ENCODE measurements at places on chromosomes 11 and 22.

GRCh38 chr11:111582163-111582562 lies 20.1 kb upstream of the SIK2 start:
- no peak for DNase-seq

- no peak for DNase-seq
Observed at GRCh38 chr11:21104641-21105040, 435.3 kb downstream of the NELL1 start.

DNA sequence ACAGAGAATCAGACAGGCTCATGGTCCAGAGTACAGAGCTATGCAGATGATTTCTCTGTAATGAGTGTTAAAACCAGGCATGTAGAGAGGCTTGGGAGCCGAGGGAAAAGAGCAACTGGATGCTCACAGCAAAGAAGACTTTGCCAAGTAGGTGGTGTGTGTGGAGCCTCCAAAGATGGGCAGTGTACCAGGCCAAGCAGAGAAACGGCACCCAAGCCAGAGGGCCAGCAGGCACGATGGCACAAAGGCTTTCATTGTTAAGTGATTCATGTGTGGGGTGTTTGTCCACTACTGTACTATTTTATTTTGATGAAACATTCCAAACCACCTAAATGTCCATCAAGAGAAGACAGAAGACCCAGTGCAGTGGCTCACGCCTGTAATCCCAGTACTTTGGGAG lies 11.1 kb downstream of the RANGAP1 start:
- DNase-seq, result no peak

- DNase-seq, result no peak
Observed at GRCh38 chr11:107566569-107566968, 1.0 kb upstream of the ALKBH8 start.

GRCh38 chr11:130782361-130783222 lies 133.7 kb downstream of the SNX19 start:
- no peak for DNase-seq

DNA sequence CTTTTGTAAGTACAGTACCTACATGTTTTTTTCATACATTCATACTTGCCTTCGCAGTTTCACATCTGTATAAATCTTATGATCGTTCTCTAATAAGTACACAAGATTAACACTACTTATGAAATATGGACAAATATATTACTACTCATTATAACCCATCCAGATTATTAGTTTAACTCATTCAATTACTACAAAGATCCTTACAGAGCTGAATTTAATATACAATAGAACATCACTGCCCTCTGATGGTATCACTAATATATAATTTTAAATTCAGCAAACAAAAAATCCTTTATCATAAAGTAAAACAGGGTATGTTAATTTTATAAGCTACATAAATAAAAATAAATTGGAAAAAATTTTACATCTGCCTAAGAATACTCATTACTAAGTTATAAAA lies 7.4 kb downstream of the SVIP start:
- DNase-seq, result no peak

DNA sequence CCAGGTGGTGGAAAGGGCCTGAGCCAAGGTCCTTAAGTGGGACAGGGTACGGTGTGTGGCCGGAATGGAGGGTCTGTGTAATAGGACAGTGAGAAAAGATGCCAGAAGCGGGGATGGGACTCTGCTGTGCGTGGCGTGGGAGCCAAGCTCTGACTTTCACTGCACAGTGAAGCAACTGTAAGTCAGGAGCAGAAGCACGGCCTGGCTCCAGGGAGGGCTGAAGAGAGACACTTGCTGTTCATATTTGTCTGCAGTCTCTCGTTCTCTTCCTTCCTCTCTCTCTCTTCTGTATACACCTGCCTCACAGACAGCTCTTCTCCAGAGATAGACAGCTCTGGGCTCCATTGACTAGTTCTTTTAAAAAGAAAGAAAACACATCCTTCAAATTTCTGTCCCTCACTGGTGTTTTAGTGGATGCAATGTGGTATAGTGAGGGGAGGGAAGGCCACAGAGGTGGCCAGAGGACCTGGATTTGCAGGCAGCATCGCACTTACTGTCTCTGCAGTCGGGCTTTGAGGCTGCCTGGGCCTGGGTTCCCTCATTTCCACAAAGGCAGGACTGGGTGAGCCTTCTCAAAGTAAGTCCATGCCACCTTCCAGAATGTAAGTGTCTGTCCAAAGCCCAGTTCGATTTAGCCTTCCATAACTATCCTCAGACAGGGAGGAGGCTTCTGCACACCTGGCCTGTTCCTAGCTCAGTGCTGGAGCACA lies 2.1 kb downstream of the IL17RA start:
- DNase-seq, result no peak

GRCh38 chr22:26615830-26616435 lies 1.9 kb downstream of the CRYBB1 start:
- DNase-seq, result no peak

DNA sequence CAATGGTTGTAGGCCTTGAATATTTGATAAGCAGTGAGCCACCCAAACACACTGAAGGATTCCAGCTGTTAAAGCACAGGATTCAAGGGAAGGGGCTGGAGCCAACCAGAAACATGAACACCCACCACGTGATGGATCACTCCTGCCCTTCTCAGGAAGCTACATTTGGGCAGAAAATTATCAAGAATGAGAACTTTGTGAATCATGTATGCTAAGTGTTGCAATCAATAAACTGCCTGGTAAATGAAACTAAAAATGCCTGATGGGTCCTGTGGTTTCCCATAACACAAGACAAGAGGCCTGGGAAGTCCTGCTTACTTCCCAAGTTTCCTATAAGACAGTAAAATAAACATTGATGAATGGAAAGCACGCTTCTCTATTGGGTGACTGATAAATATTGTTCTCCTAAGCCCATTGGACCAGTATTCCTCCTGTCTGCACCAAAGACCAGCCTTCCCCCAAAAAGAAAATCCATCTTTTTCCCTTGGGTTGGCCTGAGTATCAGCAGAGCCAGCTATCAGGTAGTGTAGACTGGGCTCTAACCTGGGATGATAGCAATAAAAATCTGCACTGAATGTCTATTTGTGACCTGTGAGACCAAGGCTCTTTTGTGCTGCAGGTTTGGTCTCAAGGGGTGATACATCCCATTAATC lies 98.4 kb downstream of the CCDC83 start:
- no peak for DNase-seq

GRCh38 chr11:57255618-57256017 lies 18.6 kb upstream of the APLNR start:
- DNase-seq, result no peak

DNA sequence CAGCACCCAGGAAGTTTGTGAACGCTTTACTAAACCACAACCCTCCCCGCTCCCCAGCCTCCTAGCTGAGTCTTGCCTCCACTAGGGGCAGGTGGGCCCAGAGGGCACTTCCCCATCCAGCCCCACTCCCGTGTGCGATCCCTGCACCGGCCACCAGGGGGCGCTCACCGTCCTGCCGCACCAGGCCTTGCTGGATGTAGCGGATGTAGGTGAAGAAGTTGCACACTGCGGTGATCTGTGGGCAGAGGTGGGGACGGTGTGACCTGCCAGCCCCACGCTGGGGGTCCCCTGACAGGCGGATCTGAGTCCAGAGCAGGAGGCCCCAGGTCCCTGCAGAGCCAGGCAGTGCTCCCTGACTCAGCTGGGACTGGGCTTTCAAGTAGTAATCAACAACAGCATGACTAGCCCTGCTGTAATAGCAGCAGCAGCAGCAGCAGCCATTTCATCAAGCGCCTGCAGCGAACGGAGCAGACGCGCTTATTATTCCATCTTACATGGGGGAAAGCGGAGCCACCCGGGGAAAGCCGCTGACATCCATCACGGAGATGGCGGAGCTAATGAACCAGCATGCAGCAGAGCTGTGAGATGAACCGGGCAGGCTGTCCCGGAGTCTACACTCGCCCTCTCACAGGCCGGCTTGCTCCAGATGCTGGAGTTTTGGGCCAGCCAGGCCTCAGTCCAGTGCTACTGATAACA lies 7.9 kb upstream of the FADS3 start:
- DNase-seq, result peak; percentile 92

GRCh38 chr11:78100261-78100660 lies 20.6 kb upstream of the NDUFC2 start:
- no peak for DNase-seq

DNA sequence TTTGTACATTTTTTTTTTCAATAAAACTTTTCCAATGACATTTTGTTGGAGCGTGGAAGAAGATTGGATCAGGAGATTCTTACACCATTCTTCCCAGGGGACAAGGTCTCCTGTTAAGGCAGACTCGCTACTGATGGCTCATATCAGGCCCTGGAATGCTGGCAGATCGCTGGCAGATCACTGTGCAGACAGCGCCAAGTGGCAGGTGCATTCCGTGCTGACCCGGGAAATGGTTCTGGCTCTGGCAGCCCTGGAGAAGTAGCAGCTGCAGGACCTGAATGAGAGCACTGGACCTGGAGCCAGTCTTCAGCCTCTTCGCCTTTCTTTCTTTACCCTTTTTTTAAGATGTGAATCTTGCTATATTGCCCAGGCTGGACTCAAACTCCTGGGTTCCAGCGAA lies 10.7 kb downstream of the SERPINH1 start:
- DNase-seq, result no peak

GRCh38 chr11:134515081-134515960 lies 103.3 kb upstream of the B3GAT1 start:
- DNase-seq, result no peak

- no peak for DNase-seq
Observed at GRCh38 chr11:118771547-118772288, 19.2 kb downstream of the DDX6 start.

GRCh38 chr11:69215784-69216415 lies 60.2 kb downstream of the SMIM38 start:
- DNase-seq, result no peak

DNA sequence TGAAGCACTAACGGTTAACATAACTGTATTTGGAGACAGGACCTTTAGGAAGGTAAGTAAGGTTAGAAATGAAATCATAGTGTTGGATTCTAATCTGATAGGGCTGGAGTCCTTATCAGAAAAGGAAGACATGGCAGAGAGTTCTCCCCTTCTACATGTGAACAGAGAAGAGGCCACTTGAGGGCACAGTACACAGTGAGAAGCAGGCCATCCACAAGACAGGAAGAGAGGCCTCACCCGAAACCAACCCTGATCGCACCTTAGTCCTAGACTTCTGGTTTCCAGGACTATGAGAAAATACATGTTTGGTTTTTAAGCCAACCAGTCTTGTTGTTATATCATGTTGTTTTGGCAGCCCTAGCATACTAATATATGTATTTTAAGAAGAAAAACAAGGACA lies 170.0 kb downstream of the LRRC4C start:
- no peak for DNase-seq

DNA sequence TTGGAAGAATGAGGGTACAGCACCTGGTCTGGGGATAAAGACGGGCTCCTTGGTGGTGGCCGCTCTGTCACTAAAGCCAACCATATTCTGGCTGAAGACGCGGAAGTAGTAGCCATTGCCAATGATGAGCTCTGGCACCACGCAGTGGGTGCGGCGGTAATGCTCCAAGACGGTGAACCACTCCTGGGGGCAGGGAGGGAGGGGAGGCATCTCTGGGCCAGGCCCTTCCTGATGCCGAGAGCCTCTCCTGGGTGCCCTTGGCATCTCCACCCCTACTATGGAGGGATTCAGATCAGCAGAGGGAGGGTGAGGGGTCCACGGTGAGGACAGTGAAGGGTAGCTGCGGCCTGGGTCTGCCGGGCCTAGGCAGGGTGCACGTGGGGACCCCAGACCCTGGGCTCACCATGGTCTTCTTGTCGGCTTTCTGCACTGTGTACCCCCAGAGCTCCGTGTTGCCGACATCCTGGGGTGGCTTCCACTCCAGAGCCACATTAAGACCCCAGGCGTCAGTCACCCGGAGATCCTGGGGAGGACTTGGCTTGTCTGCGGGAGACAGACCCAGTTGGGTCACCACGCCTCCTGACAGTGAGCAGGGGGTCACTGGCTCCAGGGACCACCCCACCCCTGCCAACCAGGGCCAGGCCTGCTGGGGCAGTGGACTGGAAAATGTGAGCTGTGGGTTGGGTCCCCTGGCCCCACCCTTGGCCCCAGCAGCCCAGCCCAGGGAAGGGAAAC lies 19.5 kb downstream of the MYBPC3 start:
- no peak for DNase-seq

GRCh38 chr11:44096360-44097185 lies 1.1 kb downstream of the EXT2 start:
- peak; percentile 1 for DNase-seq

DNA sequence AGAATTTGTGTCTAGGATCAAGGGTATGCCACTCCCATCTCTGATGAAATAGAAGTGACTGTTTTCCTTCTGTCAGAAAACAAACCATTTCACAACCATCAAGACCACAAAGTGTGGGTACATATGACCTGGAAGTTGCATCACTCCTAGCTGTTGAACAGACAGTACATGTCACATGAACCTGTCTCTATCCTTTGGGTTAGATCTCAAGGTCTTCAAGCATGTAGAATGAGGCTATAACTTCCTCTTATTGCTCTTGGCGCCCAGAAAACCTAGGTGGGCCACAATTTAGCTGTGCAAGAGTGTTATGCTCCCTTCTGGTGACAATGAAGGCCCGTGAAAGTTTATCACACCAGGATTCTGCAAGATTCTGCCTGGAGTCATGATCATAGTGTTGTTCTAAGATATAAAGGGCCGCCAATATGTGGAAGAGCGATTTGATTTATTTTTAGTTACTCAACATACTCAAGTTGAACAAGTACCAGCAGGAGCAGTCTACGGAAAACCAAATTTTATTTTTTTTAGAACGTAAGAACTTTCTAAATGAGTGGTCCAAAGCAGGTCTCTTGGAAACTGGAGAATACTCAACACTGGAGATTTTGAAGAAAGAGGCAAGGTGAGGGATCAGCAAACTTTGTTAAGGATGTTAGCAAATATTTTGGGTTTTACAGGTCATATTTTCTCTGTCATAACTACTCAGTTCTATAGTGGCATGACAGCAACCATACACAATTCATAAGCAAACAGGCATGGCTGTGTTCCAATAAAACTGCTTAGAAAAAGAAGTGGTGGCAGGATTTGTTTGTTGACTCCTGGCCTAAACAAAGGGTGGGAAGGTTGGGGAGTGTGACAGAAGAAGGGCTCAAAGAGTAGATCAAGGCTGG lies 101.8 kb downstream of the USP35 start:
- no peak for DNase-seq

DNA sequence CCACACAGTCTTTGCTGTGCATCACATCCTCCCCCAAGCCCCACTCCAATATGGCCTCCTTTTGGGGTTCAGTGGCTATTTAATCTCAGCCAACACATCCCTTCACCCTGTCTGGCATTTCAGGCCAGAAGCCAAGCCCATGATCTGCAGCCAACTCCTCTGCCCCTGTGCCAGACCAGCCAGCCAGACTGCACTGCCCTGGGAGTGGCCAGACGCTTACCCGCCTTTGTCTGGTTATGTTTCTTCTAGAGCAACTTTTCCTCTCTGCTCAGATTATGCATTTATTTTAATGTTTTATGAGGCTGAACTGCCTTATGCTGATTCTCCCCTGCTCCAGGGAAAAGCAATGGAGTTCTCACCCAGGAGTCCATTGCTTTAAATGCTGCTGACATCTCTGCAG lies 206.7 kb upstream of the TBCEL start:
- no peak for DNase-seq

GRCh38 chr22:35685731-35686130 lies 31.9 kb upstream of the APOL5 start:
- no peak for DNase-seq

- no peak for DNase-seq
Observed at GRCh38 chr11:134229126-134229790, 4.8 kb downstream of the VPS26B start.

- no peak for DNase-seq
Observed at GRCh38 chr22:34475886-34476285, 555.6 kb upstream of the LARGE1 start.

- DNase-seq, result no peak
Observed at GRCh38 chr11:120562806-120563425, 51.4 kb downstream of the GRIK4 start.

Data from activated CD4-positive, alpha-beta T cell treated with anti-CD3 and anti-CD28 coated beads for 24 hours (primary cell).